Stimulated activated CD4-positive, alpha-beta T cell treated with anti-CD3 and anti-CD28 coated beads, Interleukin-1b, Interleukin-23, amount 100 ng/mL, for 4 hours (primary cell): ENCODE measurements at places on chromosomes 16 and 17.
A peak's percentile ranks its signal among the peaks of the same experiment; 100 is the strongest.

DNA sequence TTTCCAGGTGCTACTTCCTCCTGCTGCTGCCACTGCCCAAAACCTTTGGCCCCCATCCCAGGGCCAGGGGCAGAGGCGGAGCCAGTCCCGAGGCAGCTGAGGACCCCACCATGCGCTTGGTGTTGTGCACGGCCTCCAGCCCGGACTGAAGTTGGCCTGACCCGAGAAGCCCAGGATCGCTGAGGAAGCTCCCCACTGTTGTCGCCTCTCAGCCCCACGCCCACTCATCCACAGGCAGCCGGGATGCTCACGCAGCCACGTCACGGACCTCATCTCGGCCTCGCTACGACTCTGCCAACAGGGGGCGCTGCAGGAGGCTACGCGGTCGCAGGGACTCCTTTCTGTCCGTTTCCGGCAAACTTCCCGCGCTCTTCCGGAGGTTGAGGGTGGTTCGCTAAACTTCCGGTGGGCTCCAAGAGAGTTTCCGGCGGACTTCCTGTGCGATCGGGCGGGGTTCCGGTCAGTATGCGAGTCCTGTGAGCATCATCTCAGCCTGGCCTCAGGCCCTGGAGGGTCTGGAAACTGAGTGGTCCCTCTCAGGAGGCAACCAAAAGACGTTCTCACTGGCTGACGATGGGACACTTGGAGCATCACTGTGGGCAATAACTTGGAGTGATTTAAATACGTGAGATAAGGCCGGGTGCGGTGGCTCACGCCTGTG, 12.4 kb downstream of the ZG16B start:
- DNase-seq, result peak; percentile 44

DNA sequence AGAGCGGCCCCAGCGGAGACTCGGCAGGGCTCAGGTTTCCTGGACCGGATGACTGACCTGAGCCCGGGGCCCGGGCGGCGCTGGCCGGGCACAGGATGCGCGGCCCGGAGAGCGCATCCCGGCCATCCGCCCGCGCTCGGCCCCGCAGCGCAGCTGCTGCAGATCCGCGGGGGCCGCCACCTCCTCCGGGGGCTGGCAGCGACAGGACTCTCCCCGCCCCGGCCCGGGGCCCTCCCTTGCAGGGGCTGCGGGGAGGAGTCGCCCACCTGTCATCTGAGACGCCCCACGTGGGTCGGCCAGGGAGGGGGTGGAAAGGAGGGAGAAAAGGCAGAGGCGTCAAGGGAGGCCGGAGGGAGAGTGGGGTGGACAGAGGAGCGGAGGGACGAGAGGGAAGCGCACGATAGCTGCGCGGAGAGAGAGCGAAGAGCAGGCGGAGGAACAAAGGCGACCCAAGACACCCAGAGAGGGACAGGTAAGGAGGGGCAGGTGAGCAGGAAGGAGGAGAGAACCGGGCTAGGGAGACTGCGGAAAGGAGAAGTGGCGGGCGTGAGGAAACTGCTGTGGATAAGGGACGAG, 471 bp upstream of the PRKAR1A start:
- DNase-seq, result peak; percentile 55

DNA sequence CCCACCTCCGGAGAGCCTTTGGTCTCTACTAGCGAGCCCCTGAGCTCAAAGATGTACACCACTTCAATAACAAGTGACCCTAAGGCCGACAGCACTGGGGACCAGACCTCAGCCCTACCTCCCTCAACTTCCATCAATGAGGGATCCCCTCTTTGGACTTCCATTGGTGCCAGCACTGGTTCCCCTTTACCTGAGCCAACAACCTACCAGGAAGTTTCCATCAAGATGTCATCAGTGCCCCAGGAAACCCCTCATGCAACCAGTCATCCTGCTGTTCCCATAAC, 702 bp downstream of the SPN start:
- no peak for DNase-seq

DNA sequence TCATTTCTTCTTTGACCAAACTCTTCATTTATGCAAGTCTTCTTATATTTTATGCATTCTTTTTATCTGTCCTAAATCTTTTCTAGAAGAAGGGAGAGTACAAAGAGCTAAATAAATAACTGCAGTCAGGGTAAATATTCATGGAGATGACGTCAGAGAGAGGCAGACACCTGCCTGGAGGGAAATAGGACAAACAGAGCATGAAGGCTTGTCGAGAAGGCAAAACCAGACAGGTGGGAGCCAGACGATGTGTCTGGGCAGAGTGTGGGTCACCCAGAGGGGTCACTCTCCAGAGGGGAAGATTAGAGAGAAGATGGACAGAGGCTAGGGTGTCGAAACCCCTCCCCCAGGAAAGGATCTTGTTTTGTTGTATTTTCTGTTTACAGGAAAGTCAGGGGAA, 78.3 kb upstream of the RPL38 start:
- DNase-seq, result no peak

DNA sequence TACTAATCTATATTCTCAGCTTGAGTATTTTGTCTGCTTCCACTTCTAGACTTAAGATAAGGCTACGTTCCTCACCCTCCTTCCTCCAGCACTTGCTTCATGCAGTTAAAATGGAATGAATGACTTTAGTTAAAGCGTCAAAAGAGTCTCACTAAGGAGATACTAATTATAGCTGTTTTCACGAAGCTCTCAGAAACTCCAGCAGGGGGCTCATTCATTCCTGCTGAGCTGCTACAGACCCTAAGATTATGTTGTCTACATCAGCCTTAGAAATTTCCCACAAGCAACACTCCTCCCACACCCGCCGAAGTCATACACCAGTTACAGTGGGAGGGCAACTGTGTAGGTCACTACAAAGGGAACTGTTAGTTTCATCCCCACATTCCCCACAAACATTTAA, 57.0 kb upstream of the KIFC3 start:
- DNase-seq, result no peak

DNA sequence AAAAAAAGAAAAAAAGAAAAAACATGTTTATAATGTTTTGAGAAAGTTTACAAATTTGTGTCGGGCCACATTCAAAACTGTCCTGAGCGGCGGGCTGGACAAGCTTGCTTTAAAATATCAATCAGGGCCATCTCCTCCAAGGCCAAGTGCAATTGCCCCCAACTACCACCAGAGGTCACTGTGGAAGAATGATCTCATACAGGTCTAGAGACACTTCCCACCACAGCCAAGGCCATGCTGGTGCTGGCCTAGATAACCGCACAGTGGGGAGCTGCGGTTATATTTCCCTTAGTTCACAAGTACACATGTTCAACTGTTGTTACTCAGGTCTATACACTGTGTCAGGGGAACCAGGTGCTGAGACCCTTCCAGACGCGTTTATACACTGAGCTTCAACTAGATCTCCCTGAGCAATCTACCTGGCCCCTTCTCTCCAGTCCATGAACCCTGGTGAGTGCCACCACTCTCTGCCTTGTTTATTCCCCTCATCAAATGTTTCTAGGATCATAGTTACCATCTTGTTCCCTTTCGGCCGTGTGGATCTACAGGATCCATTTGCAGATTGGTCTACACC, 83.8 kb upstream of the CCL2 start:
- DNase-seq, result peak; percentile 14

GRCh38 chr17:49266233-49266632, 35.6 kb upstream of the PHOSPHO1 start:
- DNase-seq, result no peak

DNA sequence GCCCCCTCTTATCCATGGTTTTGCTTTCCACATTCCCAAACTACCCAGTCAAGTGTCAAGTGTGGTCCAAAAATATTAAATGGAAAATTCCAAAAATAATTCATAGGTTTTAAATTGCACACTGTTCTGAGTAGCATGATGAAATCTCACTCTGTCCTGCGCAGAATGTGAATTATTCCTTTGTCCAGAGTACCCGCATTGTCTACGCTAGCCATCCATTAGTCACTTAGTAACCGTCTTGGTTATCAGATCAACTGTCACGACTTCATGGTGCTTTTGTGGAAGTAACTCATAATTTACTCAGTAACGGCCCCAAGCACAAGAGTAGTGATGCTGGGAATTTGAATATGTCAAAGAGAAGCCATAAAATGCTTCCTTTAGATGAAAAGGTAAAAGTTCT, 94.9 kb downstream of the SLC39A11 start:
- no peak for DNase-seq

- no peak for DNase-seq
Measured at GRCh38 chr17:50278526-50279180, 4.4 kb downstream of the TMEM92 start.

GRCh38 chr16:12119562-12119961, 143.0 kb downstream of the SNX29 start:
- DNase-seq, result no peak

DNA sequence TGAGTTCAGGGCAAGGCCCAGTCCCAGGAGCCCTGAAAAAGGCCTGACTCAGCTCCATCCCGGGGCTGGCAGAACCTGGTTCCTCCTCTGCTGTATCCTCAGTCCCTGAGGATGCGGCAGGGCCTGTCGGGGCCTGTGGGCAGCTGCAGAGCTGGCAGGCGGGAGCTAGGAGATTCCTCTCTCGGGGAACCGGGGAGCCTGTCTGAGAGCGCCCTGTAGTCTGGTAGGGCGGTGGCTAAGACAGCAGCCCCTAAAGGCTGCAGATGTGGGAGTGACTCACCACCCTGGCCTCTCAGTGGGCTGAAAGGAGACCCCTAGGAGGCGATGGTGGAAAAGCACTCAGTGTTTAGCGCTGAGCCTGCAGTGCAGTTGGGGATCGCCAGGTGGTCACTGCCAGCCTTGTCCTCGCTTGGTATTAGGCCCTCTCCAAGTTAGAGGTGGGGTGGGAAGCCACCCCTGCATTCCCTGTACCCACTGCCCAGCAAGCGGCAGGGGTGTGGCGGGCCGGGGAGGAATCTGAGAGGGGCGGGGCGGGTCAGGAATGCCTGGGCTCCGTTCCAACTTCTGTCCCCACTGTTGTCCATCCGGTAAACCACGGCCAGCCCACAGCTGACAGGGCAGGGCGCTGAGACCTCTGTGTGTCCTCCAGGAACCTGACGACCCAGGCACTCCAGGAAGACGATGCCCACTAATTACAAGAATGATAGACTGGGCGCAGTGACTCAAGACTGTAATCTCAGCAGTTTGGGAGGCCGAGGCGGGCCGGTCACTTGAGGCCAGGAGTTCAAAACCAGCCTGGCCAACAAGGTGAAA, 29.5 kb upstream of the CDH1 start:
- no peak for DNase-seq

DNA sequence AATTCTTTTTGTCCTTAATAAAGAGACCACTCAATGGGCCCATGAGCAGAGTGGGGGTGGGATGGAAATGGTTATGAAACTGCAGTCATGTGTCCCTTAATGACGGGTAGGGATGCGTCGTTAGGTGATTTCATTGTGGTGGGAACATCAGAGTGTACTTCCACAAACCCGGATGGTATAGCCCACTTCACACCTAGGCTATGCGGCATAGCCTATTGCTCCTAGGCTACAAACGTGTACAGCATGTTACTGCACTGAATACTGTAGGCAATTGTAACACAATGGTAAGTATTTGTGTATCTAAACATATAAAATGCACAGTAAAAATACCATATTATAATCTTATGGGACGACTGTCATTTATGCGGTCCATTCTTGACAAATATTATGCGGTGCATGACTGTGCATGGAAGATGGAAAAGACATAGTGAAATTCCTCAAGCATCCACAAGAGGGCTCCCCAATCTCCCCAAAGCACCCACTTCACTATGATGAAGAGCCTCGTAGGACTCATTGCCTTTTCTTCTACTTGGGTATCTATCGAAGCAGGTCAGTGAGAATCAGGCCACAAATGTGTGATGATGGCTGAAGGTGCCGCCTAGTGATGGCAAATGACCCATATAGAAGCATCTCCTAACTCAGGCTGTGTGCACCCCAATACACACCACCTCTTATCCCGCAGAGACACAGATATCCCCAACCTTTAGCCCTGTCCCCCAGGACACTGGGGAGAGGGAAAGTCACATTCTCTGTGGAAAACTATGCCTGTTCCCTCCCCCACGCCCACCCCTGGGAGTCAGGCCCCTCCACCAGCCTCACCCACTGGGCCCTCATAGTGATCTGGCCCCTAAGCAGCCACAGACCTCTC, 43.5 kb downstream of the TBX21 start:
- DNase-seq, result peak; percentile 32

DNA sequence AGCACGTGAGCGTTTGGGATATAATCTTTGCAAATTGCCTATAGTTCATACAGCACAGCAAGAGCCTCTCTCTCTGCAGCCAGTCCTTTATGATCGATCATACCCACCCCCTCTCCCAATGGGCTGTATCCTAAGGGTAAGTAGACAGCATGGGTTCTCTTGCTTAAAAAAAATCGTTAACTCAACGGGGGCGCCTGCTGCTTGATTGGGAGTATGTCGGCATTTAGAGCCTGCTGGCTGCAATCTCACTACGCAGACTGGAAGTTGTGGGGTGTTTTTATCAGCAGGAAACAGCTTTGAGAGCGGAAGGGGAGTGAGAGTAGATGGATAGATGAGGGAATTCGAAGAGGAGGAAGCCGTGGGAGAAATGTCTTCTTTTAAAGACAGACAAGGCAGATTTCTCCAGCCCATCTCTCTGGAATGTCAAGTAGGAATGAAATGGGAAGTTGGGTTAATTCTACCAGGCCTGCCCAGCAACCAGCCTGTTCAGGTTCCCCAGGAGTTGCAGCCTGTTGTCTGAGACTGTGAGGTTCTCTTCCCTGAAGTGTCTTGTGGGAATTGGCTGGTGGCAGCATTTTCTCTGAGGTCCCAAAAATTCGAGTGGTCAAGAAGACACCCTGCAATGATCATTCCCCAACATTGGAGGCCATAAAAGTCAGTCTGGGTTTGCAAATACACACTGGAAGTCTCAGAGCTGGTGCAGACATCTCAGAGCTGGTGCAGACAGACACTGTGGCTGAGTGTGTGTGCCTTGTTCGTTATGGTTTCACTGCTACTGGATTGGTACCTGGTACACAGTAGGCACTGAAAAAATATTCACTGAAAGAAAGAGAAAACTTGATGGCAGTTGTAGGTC, 65.6 kb downstream of the PRKCB start:
- no peak for DNase-seq

- DNase-seq, result no peak
Measured at GRCh38 chr17:36932694-36933511, 4.4 kb upstream of the LHX1 start.

DNA sequence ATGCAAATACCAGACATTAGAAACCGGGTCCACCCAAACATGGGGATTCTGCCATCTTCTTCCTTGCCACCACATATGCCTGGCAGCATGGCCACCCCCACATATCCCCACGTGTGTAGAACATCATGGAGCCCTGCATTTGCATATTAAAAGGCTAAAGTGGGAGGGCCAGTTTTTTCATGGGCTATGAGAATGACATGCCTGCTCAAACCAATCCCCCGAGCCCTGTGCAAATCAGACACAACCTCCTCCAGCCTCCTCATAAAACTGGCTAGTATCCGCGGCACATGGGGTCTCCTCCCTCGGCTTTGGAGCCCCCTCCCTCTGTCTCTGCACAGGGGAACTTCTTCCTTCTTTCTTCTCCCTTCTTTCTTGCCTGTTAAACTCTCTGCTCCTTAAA, 174.9 kb upstream of the WSCD1 start:
- no peak for DNase-seq

GRCh38 chr16:84312783-84313382, 18.2 kb downstream of the WFDC1 start:
- no peak for DNase-seq

- no peak for DNase-seq
Measured at GRCh38 chr16:90018297-90018651, 982 bp downstream of the DBNDD1 start.
